Amygdala (tissue), 56 donors: ENCODE measurements at places on chromosomes 7 and 10.

DNA sequence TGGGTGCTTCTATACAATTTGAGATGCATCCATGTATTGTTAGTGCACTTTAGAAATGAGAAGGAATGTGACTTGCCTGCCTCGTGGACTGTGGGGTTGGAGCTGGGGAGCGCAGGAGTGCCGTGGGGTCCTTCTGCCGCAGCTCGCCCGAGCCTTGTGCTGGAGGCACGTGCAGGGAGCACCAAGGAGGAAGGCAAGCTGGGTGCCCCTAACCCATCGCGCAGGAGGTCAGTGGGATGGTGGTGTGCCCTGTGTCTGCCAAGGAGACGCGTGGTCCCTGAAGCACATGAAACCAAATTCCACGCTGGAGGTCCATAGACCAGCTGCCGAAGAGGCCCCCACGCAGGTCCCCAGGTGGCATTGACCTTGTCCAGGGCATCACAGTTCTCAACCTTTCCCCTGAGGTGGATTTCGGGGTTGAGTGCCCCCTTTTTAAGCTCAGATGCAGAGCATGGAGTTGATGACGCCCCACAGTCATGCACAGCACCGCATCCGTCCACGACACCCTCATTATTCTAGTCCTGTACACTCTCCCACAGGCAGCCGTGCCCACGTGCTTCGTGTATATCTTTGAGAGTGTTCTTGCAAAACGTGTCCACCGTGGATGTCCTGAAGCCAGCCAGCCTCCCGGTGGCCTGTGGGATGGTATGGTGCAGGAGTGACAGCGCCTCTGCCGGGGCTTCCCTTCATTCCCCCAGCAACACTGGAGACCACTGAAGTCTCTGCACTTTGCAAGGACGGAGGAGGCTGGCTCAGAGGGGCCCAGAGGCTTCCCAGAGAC is 35.5 kb downstream of the FKBP6 start:
- DNase-seq = no peak

DNA sequence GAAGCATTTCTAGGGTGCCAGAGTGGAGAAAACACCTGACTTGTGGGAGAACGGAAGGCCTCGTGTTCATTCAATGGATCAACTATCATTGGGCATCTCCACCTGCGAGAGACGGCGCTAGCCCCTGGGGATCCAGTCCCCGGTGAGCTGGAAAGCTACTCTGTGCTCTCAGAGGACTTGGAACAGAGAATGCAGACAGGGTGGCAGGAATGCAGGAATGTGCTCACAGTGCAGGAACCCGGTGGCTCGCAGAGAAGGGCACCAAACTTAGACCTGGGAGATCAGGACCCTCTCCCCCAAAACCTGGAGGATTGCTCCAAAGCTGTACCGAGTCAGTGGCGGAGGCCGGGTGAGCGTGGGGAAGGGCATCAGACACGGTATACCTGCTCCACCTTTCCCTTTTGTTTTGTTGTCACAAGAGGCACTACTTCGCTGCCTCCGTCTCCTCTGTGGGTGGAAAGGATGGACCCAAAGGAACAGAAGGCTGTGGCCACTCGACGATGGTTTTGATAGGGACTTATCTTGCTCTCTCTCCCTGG is 569.0 kb upstream of the C7orf33 start:
- no peak for DNase-seq

DNA sequence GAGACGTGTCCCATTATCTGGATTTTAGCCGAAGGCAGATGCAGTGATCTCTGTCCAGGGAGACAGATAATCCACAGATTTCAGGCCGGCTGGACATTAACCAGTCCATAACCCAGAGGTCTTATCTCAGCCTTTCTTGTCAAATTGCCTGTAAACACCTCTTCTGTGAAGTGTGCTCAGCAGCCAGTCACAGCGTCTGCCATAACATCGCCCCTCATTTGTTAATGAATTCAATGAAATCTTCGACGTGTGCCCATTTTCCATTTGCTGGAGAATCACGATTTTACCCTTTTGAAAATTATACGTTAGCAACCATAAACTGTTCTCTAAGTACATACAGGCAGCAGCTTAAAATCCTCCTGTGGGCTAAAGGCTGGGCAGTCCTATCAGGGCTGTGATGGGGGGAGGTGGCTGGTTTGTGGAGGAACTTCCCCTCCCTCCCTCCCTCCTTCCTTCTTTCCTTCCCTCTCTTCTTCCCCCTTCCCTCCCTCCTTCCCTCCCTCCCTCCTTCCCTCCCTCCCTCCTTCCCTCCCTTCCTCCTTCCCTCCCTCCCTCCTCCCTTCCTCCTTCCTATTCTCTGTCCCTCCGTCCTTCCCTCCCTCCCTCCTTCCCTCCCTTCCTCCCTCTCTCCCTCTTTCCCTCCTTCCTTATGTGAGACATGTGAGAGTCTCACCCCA is 26.6 kb upstream of the FAM20C start:
- no peak for DNase-seq

DNA sequence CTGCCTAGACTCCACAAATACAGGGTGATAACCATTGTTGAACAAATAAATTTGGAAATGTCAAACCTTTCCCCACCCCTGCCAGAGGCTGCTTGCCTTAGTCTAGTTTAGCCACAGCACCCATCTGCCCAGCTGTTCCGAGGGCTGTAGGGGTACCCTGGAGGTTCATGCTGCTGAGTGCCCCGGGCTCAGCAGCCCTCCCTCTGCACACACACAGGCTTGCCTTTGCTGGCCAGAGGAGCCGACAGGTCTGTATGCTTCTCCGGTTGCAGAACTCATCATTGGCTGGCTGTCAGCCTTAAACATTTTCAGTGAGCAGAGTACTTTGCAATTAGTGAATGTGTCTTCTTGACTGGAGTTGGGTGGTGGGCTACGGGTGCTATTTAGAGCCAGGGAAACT is 122.9 kb downstream of the NRF1 start:
- DNase-seq = no peak

- DNase-seq = no peak
Measured at GRCh38 chr10:42754155-42755027, 28.2 kb upstream of the BMS1 start.

- DNase-seq = no peak
Measured at GRCh38 chr7:153193144-153193595, 433.6 kb downstream of the ACTR3B start.

DNA sequence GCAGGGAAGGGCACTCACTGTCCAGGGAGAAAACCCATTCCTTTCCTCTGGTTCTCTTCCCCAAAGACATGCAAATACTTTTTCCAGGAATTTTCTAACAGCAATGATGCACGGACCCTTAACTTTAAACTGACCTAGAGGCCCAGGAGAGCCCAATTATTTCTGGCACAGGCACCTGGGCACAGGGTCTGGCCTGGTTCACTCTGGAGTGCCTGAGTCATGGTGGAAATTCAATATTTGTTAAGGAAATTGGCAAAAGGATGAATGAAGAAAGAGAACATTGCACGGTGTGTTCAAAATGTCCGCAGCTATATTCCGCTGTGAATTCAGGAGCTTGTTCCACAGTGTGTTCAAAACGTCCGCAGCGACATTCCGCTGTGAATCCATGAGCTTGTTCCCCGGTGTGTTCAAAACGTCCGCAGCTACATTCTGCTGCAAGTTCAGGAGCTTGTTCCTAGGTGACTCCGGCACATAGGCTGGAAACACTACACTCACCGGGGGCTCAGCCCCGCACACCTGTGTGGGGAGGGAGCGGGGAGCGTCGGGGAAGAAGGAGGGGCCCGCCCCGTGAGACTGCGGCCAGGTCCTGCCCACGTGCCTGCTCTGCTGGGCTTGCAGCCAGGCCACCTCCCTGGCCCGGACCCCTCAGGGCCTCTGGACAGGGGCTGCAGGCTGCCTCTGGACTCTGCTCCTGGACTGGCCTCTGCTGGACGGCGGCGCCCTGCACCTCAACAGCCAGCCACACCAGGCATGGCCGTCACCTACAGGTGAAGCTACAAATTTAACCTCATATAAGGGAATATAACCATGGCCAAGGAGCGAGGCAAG is 72.0 kb upstream of the FAM20C start:
- DNase-seq = no peak

- DNase-seq = no peak
Measured at GRCh38 chr10:65838811-65839210, 1087.0 kb upstream of the LRRTM3 start.
